Activated CD4-positive, alpha-beta memory T cell treated with anti-CD3 and anti-CD28 coated beads, Interleukin-2, amount 10 ng/mL, durations not matched to agents 7 days and 5 days (primary cell): ENCODE measurements at places on chromosomes 5 and 9.

- DNase-seq: no peak
These were observed 347.6 kb downstream of the GADD45G start for GRCh38 chr9:89952401-89952800.

DNA sequence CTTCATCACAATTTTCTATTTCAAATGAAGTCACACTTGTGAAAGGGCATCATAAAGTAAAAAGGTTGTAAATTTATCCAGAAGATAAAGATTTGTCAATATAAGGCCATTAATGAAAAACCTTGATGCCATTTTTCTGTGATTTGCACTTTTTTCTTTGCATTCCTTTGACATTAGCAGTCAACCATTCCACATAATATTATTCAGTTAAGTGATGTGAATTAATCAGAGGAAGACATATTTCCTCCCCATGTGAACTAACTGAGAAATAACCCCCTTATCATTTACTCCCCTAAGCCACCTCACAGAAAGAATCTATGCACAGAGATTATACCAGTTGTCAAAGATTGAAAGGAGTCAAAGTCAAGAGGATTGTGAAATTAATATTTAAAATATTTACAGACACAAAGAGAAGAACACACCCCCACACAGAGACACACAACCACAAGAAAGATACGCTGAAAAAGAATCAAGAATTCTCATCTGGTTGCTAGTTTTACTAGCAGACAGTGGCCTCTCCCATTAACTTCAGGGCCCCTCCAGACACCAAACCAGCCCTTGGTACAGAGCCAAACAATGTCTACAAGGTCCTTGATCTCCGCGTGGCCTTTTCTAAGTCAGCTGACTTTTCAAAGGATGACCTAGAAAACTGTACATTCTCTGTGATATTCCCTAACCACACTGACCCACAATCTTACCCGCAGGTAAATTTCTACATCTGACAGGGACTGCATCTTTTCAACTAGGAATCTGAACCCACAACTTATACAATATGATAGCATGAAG, 29.5 kb downstream of the GNAQ start:
- no peak for DNase-seq

GRCh38 chr9:70964861-70965260, 156.6 kb downstream of the TRPM3 start:
- no peak for DNase-seq

- no peak for DNase-seq
These were observed 4.3 kb upstream of the POC5 start for GRCh38 chr5:75721573-75721972.
